ENCODE measurements at places on chromosomes 1 and 21. TPM values are rescaled to one million over a fixed set of nuclear protein-coding genes. Genes with fewer than 3 reads are reported as not detected.

GRCh38 chr1:2584686-2585317 lies 1.8 kb upstream of the PRXL2B start:
- no peak for DNase-seq

DNA sequence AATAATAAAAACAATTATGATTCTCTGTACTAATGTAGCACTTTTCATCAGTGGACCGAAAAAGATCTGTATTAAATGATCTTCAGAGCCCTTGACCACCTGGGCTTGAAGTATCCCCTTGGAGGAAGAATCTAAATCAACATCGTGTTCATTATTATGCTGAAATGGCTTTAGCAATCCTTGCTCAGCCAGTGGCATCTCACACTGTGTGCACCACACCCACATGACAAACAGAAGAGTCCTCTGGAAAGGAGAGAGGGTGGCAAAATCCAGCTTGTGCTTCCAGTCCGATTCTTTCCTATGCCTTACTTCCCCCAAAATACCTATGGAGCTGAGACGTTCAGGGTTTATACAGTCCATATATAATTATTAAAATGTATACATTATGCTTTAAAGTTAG lies 318.5 kb upstream of the RUNX1 start:
- peak; percentile 4 for DNase-seq

- peak; percentile 86 for DNase-seq
Measured at GRCh38 chr1:30782361-30783255, 25.0 kb upstream of the LAPTM5 start.

The NPHS2 gene
- total RNA-seq: not detected

GRCh38 chr1:169044296-169044695 lies 62.2 kb upstream of the ATP1B1 start:
- no peak for DNase-seq

GRCh38 chr1:67429011-67429527 lies 1.1 kb downstream of the SERBP1 start:
- peak; percentile 40 for DNase-seq

DNA sequence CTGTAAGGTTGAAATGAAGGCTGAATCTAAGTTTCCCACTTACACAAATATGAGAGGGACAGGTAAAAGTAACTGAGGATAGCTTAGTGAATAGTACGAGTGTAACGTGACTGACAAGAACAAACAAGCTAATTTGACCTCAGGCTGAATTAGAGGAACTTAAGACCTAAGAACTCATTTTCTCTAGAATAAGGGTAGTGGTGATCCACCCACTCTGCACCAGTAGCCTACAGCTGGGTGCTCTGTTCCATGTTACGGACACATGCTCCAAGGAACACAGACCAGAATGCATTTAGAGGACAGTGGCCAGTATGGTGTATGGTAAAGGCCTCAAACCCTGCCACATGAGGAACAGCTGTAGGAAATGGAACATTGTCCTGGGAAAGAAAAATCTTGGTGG lies 14.9 kb upstream of the TMEM9 start:
- no peak for DNase-seq
